ENCODE measurements at places on chromosomes 6 and 20.

- DNase-seq = no peak
Observed at GRCh38 chr6:131756039-131756438, 45.2 kb upstream of the CTAGE9 start.

DNA sequence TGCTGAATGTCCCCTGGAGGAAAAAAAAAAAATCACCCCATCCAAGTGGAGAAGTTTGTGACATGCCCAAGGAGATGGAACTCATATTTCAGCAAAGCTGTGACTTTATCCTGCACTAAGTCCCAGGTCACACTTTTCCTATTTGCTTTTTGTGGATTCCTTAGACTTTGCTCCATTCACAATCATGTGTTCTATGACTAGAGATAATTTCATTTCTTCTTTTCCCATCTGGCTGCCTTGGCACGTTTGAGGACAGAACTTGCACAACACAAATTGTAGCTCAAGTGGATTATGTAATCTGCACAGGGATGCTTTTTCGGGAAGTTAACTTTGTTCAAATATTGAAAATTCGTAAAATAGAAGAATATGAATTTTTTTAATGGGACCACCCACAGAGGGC is 100.7 kb upstream of the PTPN1 start:
- no peak for DNase-seq

DNA sequence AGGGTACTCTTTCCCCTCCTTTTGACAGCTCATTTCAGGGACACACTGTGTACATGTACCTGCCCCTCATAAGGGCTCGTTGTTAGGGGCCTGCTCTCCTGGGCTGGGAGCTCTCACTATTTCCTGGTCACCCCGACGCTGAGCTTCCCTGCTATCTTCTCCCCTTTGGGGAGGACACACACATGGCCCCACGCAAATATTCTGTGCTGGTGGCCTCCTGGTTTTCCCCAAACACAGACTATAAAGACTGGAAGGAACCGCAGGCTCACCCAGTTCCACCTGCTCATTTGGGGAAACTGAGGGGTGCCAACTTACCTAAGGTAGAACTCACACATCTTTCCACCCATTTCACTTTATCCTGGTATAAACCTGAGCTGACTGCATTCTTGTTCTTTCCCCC is 301.4 kb upstream of the SUPT3H start:
- DNase-seq = no peak

- DNase-seq = no peak
Observed at GRCh38 chr6:5464099-5464885, 203.0 kb downstream of the FARS2 start.

GRCh38 chr6:115986026-115986425 is 74.7 kb downstream of the FRK start:
- DNase-seq = no peak

GRCh38 chr6:149147195-149147594 is 170.3 kb upstream of the TAB2 start:
- no peak for DNase-seq

DNA sequence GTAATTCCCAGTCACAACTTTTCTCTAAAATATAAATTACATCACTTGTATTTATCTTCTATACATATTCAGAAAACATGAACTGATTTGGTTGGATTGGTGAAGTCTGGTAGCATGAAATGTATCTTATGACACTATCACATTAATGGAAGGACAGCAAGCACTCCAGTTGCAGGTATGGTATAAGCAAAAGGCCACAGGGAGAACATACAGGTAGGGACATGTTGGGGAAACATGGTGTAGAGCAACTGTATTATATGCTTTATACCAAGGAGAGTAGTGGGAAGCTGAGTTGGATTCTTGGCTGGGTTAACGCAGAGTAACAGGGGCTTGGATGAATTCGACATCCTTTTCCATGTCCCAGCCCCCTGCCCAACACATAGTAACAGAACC is 1.4 kb upstream of the VARS1 start:
- DNase-seq = no peak

DNA sequence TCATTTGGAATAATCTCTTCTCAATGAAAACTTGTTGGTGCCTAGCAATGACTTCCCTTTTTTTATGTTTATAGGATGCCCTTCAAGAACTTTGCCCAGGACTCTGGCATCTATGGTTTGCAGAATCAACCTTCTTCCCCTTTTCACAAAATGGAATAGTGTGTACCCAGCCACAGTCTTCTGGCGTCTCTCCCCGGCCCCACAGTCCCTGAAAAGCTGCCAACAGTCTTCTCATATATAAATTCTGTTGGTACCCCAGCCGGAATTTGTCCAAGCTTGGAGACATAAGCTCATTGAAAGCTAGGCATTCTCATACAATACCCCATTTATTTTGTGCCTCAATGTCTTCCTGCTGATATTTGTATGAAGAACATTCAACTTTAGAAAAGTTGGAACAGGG is 26.4 kb upstream of the MCM3 start:
- DNase-seq = no peak

Data from CD4-positive, alpha-beta T cell treated with Interleukin-2 at 100 ng/mL for 4 hours (primary cell).